ENCODE measurements at places on chromosomes 1 and 21.

- DNase-seq, result no peak
Measured at GRCh38 chr1:84145068-84145467, 997 bp downstream of the PRKACB start.

DNA sequence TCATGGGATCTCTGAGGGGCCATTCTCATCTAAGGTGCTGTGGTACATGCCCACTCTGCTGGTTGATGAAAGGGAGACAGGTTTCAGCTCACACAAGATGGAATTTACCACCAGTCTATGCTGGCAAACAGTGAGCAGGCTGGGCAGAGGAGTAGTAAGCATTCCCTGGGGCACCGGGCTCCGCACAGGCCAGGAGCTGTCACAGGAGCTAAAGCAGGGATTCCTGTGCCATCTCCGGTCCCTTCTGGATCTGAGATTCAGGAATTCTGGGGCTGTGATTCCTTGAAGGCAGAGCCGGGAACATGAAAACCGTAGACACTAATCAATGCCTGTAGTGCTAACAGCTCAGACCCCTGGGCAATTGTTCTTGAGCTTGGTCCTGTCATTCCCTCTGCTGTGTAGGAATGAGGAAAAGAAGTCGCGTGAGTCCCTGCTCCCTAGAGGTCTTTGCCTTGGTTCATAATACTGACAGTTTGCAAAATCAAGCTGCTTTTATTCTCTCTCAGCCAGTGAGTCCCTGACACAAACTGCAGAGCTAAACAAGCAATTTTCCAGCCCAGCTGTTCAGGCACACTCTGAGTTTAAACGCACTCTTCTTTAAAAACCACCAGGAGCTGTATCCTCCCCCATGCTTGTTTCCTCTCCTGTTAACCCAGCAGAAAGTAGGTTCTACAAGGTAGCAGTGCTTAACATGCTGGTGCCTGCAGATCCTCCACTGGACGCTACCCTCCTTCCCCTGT is 52.5 kb downstream of the MDM4 start:
- DNase-seq, result no peak

DNA sequence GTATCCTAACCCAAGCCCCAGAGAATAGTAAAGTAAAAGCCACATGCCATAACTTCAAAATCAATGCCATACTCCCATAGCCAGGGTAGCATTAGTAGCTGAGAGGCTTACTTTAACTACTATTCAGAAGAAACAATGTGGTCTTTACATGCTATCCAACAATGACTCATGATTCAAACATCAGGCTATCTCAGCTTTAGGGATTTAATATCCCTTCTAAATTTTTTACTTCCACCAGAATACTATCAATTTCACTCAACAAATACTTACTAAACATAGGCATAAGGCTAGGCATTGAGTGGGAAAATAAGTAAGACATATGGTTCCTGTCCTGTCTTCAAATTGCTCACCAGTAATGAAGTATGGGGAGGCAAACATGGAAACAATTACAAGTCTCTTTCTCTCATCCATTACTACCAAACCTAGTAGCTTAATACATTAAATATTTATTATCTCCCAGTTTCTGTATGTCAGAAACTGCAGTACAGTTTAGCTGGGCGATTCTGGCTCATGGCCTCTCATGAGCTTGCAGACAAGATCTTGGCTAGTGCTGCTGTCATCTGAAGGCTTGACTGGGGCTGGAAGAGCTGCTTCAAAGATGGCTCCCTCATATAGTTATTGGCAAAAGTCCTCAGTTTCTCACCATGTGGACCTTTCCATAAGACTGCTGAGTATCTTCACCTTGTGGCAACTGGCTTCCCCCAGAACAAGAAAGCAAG is 30.7 kb downstream of the EVI5 start:
- DNase-seq, result peak; percentile 44

DNA sequence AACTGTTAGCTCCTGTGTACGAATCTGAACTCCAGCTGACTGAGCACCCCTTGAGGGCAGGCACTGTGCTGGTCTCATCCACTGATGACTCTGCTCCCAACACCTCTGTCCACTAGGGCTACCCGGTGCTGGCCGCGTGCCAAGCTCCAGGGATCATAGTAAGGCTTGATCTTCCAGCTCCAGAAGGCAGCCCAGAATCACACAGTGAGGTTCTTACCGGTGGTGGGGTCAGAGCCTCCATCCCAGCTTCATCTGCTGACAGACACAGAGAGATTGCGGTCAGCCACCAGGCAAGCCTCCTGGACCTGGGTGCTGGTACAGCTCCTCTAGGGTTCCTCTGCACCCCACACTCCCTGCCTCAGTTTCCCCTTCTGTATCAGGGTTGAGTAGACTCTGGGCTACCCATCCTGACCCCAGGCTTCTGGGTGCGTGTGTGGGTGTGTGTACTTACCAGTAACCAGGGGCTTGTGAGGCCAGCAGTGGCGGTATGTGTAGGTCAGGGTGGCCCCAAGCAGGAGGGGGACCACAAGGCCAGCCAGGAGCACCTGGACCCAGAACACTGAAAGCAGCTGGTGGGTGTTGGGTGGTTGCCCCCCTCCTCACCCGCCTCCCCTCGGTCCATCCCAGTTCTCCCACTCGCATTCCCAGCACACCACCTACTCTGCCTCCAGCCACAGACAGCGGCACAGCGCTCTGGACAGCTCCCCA is 3.4 kb downstream of the TNFRSF25 start:
- DNase-seq, result no peak

DNA sequence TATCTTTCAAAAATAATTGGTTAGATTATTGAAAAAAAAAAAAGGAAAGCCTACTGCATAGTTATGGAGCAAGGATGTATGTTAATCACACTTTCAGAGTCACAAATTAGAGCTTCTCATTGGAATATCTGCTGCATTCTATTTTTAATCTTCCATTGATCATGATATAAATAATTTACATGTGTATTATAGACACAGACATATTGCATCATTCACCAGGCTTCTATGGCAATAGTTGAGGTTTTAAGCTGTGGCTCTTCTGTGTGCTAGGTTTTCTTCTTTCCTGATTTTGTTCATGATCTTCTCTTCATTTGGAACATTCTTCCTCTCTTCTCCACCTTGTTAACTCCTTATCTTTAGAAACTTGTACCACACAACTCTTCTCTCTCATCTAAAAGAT is 123.2 kb upstream of the HMCN1 start:
- no peak for DNase-seq

GRCh38 chr1:61572046-61572445 is 152.9 kb downstream of the TM2D1 start:
- DNase-seq, result no peak

- DNase-seq, result no peak
Measured at GRCh38 chr1:160952129-160952510, 2.5 kb downstream of the ITLN2 start.

- DNase-seq, result no peak
Measured at GRCh38 chr1:172566196-172566997, 33.4 kb downstream of the SUCO start.

GRCh38 chr1:33231166-33231565 is 25.1 kb upstream of the ZNF362 start:
- DNase-seq, result no peak

DNA sequence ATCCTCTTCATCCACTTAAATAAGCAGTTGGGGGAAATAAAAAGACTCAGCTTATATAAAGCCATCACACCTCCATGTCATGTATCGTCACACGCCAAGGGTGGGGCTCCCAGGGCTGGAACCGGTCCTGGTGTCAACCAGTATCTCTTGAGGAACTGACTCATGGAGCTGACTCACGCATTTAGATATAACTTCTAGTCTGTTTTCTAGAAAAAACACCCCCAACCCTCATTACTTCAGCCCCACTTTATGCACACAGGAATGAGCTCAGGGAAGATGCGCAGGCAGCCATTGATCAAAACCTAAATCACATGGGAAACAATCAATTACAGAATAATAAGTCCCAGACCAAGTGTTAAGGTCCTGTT is 6.9 kb upstream of the IL22RA1 start:
- peak; percentile 48 for DNase-seq

DNA sequence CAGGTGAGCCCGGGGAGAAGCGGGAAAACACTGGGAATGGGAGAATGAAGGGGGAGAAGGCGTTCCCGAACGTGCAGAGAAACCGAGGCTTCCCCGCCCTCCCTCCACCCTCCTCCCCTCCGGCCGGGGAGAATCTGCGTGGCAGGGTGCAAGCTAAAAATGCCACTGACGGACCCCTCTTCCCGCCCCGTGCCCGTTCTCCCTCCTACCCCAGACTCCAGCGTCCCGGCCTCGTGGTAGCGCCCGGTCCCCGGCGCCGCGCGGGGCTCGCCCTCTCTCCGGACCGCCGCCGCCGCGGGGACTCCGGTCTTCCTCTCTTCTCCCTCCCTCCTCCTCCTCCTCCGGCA is 81.6 kb upstream of the AK4 start:
- no peak for DNase-seq

- DNase-seq, result no peak
Measured at GRCh38 chr1:87790756-87791155, 462.1 kb downstream of the LMO4 start.

GRCh38 chr1:211932933-211933254 is 102.3 kb upstream of the LPGAT1 start:
- no peak for DNase-seq

- no peak for DNase-seq
Measured at GRCh38 chr1:209405183-209405814, 178.2 kb upstream of the CAMK1G start.

DNA sequence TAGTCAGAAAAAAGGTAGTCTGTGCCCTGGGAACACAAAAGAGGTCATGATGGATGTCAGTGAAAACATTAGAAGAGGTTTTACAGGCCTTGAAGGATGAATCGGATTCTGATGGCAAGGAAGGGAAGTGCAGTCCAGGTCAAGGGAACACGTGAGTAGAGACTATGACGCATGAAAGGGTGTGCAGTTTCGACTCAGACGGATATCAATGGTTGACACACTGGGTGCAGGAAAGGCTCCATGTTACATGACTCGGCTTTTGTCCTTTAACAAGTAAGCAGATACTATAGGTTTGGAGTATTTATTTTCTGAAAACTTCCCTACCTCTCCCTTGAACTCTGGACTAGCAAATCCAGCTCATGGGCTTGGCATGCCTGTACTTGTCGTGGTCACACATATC is 55.3 kb downstream of the SEC16B start:
- no peak for DNase-seq
